ENCODE measurements at places on chromosomes 1 and 21.

DNA sequence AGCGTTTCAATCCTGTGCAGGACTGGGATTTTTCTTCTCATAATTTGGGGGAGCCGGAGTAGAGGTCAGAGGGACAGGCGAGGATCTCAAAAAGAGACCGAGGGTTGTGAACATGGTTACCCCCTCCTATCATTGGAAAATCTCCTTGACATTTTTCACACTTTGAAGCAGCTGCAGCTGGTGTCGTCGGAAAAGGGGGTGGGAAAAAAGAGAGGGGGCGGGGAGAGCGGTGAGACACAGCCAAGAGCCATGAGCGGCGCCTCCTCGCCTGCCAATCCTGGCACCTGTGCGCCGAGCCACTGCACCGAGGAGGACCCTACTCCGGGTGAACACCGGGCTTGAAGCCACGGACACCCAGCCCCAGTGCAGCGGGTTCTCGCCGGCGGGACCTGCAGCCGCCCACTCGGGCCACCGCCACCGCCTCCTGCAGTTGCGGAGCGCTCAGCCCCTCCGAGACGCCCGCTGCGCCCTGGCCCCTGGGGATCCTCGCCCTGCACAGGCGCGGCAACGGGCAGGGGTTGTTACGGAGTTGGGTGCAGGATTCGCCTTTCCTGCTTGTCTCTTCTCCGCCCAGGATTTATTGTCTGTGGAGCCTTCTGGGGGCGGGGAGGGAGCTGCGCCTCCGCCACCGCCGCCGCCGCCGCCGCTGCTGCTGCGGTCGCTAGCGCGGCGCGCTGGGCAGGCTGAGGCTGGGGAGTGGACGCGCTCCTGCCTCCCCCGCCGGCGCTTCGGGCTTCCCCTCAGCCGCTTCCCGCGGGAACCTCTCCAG is at the start of gene LRRC7:
TSS of gene LRRC7 (plus strand) at position 271 of the 769 bp plus-strand sequence. CDS start 718 bp downstream, outside the sequence.
- no peak for DNase-seq

DNA sequence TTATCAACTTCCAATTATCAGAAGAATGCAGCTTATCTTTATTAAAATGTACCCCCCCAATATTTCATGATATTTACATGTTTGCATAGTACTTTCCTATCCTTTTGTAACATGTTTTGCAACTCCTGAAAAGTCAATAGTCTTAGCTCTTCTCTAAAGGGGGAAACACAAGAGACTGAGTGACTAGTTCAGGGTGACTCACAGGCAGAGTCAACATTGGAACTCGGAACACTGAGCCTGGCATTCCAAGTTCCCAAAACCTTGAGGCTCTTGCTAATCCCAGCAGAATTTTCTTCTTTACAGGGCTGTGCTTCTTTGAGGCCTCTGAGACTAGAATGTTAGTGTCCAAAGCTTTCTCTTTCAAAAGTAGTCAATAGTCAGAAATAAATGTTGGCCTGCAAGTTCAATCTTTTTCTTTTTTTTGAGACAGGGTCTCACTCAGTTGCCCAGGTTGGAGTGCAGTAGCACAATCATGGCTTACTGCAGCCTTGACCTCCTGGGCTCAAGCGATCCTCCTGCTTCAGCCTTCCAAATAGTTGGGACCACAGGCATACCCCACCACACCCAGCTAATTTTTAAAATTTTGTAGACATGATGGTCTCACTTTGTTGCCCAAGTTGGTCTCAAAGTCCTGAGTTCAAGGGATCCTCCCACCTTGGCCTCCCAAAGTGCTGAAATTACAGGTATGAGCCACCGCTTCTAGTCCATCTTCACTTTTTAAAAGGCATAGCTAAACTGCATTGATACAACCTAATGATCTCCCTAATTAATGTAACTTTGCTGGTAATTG is 37.5 kb downstream of the ZNF281 start:
- no peak for DNase-seq

DNA sequence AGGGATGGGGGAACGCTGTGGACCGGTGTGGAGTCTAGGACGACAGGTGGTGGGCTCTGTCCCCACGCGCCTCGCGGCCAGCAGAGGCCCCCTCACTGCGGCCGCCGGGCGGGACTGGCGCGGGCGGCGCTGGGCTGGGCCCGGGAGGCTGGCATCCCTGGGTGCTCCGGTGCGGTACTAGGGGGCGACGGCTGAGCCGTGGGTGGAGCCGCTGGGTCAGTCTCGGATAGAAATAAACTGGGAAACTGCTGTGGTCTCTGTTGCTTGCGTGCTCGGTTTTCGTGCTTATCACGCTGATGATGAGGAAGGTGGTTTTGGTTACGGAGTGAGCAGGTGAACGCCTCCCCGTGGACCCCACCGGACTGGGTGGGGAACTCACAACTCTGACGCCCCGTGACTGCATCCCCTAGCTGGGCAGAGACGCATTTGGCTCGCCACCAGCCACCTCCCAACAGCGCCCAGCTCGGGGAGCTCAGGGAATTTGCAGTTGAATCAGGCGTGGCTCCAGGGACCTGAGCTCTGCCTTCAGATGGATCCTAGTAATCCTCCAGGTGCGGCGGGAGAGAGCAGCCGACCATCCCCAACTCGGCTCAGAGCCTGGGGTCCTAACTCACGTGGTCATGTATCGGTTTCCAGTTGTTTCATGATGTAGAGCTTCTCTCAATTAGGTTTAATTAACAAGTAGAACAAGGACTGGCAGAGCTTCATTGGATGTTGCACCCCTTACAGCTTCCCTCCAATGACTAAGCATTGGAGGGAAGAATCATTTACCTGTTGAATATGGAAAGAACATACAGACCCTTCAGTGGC is 32.1 kb downstream of the HSD17B7 start:
- no peak for DNase-seq

DNA sequence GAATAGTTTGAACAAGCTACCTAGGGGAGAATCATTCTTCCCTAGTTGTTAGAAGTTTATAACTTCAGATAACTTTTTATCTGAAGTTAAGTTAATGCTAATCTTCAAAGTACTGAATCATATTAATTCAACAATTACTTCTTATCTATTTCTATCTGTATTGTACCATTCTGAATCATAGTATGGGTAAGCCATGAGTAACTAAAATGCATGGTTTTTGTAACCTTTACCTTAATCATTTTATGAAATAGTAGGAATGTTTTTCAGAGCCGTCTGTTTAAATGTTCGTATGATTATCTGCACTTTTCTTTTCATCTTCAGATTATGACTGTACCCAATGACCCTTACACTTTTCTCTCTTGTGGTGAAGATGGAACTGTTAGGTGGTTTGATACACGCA is 50.3 kb upstream of the MPC2 start:
- DNase-seq, result no peak

GRCh38 chr21:31660259-31660565 is 719 bp downstream of the SOD1 start:
- DNase-seq, result no peak

DNA sequence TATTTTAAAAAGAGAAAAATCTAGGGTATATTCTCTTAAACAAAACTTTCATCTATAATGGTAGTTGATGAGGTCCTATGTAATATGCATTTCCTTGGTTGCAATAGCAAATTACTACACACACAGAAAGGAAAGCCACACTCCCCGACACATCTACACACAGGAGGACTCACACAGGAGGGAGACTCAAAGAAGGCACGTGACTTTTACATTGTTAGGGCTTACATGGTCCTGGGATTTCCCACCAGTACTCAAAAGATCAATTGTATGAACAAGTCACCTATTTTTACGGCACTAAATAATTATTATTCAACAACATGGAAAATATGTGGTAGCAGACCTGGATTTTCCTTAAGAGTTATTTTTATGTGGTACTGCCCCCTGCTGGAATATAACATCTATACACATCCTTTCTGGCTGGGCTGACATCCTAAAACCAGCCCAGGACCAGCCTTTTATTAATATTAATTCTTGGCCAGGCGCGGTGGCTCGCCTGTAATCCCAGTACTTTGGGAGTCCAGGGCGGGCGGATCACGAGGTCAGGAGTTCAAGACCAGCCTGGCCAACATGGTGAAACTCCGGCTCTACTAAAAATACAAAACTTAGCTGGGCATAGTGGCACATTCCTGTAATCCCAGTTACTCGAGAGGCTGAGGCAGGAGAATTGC is 33.9 kb upstream of the LGALS8 start:
- DNase-seq, result peak; percentile 83

DNA sequence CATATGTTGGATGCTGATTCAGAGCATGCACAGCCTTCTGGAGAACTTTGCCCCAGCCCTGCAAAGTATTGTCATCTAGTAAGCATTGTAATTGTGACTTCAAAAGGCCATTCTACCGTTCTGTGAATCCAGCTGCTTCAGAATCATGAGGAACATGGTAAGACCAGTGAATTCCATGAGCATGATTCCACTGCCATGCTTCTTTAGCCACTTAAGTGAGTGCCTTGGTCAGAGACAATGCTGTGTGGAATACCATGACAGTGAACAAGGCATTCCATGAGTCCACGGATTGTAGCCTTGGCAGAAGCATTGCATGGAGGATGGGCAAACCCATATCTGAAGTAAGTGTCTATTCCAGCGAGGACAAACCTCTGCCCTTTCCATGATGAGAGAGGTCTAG is 123.7 kb downstream of the S1PR1 start:
- no peak for DNase-seq

GRCh38 chr1:209493559-209493958 is 90.0 kb upstream of the CAMK1G start:
- DNase-seq, result no peak

DNA sequence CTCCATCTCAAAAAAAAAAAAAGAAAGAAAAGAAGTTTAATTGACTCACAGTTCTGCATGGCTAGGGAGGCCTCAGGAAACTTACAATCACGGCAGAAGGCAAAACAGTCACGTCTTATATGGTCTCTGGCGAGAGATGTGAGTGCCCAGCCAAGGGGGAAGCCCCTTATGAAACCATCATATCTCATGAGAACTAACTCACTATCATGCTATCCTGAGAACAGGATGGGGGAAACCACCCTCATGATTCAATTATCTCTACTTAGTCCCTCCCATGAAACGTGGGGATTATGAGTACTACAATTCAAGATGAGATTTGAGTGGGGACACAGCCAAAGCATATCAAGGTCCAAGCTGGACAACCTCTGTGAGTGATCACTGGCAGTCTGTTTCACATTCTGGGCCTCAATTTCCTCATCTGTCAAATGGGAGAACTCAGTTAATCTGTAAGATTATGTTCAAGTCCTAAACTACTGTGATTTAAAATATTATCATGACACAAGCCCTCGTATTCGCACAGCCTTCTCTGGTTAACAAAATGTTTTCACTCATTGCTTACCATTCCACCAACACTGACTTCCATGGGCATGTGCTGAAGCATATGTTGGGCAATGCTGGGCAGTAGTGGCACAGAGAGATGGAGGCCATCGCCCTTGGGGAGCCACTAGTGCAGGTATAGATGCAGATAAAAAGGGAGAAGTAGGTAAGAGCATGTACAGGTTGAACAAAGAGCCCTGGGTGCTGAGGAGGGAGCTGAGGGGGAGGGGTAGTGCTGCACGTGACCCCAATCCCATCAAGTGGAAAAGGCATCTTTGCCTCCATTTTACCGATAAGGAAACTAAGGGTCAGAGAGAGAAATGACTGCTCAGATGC is 46.2 kb upstream of the SLC2A1 start:
- DNase-seq, result no peak

DNA sequence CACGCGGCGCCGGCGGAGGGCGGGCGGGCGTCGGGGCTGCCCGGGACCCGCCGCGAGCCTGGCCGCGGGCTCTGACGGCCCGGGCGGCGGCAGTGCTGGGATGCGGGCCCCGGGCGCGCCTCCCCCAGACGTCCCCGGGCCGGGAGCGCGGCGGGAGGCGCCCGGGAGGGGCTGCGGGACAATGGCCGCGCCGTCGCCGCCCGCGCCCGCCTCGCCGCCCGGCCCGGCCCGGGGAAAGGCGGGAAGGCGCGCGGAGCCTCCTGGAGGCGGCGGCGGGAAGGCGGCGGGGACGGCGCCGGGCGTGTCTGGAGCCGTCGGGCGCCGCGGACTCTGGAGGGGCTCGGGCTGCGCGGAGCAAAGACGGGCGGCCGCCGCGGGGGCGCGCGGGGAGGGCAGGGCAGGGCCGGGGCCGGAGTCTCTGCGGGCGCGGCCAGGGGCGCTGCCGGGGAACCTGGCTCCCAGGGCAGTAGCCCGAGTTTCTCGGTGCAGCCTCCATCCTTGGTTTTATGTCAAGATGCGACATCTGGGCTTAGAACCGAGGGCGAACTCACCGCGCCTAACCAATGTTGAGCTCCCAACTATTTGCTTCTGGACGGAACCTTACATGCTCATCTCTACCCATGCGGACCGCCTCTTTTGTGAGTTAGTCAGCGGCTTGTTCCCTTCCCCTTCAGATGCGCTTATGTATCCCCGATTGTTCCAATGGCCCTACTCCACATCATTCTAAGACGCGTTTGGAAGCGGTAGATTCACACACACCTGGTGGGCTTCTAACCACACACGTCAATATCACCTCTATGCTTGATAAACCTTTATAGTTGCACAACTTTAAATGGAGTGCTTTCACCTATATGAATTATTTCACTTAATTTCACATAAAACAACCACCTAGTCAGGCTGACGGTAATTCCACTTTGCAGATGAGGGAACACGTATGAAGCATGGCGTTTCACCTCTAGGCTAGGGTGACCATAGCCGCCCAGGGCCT is 651 bp downstream of the ZBTB8A start:
- DNase-seq, result no peak

GRCh38 chr21:37335053-37335452 is 31.5 kb upstream of the DYRK1A start:
- no peak for DNase-seq

DNA sequence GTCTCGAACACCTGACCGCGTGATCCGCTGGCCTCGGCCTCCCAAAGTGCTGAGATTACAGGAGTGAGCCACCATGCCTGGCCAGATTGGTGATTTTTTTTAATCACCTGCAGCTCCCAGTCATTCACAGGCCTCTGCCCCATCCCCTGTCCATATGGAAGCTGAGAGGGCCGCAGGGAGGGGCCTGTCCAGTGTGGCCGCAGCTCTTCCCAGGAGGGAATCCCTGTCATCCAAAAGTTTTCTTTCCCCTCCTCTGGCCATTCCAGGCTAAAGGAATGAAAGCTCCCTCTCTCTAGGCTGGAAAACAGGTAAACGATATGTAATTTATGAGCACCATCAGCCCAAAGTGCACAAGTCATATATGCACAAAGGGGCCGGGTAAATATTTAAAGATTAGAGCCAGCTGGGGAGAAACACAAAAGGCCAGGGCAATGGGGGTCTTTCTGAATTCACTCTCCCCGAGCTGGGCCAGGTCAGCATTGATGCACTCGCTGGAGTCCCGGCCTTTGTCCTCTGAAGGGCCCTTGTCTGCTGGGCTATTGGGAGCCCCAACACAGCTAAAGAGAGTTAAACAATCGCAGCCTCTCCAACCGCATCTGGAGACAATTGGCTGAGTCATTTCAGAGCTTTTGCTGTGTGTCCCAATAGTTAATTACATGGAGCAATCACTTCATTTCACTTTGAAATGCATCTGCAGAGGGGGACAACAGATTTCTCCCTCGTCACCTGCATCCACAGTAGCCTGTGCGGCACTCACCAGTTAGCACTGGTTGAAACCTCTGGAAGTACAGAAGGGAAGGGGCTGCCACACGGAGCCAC is 3.8 kb upstream of the HES3 start:
- DNase-seq, result no peak

Measured in COLO829 (cell line).